ENCODE measurements at places on chromosomes 2 and 18.

GRCh38 chr2:129193961-129194360 is 785.5 kb upstream of the RAB6C start:
- DNase-seq: peak; percentile 29

DNA sequence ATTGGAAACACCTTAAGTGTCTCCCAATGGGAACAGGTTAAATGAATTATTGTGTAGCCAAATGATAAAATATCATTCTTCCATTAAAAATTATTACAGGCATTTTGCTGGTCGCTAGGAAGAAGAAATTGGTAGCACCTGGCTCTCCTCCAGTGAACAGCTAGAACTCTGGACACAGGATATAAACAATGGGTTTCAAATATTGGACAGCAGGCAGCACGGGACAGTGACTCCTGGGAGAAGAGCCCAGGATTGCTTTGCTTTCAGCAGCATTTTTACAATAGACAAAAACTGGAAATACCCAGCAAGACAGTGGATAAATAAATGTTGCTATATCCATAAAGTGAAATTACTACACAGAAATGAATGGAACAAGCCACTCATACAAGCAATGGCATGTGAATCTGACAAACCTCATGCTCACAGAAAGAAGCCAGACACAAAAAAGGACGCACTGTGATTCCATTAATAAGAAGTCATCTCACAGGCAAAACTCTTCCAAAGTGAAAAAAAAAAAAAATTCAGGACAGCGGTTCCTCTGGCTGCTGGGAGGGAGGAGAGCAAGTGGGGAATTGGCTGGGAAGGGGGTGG is 50.5 kb downstream of the LAMA1 start:
- DNase-seq: no peak

DNA sequence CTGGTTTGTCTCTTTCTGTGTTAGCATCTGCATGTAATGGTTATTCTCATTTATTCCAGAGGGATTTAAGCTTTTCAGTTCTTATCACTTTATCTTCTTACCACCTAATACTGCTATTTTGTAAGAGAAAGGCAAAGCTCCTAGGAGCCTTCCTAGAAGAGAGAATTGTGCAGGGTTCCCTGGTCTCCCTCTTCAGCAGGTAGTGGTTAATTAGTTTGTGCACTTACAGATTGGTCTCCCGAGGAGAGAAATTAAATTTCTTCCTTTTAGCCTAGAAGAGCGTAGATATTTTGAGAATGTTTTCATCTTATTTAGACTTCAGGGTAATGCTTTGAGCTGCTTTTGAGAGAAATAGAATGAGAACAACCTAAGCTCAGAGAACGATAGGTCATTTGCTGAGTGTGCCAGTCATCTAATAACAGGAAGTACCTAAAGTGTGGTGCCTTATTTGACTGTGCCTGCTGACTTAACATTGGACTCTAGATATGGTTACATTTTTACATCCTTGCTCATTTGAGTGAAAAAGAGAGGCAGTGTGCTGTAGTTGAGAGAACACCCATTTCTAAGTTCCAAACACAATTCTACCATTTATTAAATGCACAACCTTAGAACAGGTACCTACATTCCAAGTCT is 651.4 kb downstream of the STK39 start:
- no peak for DNase-seq

- no peak for DNase-seq
These were observed 180.3 kb downstream of the ANKRD44 start for GRCh38 chr2:197130318-197130717.

GRCh38 chr18:48680339-48681250 is 141.8 kb downstream of the CTIF start:
- no peak for DNase-seq

- no peak for DNase-seq
These were observed 18.8 kb downstream of the CCDC85A start for GRCh38 chr2:56202381-56203121.

- no peak for DNase-seq
These were observed 62.6 kb downstream of the ARHGEF4 start for GRCh38 chr2:130899306-130899705.

DNA sequence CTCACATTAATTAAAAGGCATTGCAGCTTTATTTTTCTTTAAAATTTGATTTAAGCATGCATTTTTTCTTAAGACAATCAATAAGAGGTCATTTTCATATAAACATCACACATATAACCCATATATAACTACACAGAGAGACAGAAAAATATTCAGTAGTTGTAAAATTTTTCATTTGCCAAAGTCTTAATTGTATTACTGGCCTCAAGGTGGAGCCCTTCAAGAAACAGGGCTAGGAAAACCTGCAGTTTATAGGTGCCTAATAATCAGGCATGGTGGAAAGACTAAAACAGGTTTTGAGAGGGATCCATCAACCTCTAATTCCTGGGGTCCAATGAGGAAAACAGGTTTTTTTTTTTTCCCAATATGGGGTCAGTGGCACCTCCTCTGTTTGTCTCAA is 71.3 kb upstream of the ZNF804A start:
- no peak for DNase-seq

DNA sequence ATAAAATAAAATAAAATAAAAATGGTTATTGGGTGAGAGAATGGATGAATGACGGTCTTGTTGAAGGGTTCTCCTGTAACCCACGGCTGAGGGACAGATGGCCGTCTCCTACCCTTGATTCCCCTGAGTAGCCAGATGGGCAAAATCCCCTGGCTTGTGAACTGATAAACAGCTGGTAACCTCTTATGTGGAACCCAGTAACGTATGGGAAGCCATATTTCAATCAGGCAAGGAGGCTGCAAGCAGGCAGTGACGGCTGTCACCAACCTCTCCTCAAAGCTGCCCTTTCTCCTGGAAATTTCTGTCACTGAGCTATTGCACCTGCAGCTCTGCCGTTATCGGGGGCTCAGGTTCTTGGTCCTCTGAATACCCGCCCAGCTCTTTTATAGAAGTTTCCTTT is 165.3 kb upstream of the SMAD2 start:
- no peak for DNase-seq

DNA sequence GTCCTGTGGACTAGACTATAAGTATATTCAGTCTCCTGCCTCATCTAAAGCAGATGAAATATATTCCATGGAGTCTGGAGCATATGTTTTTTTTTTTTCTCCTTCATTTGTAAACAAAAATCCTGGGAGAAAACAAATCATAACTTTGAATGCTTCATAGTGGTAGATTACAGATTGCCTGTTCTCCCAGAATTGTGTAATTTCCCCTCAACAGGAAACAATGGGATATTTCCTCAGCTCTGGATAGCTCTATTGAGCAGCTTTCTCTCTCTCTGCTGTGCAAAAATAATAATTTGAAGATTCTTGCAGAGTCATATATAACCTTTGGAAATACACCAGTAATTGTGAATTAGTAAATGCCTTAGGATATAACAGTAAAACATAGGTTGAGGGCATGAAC is 1406.6 kb upstream of the ACVR2A start:
- DNase-seq: no peak

DNA sequence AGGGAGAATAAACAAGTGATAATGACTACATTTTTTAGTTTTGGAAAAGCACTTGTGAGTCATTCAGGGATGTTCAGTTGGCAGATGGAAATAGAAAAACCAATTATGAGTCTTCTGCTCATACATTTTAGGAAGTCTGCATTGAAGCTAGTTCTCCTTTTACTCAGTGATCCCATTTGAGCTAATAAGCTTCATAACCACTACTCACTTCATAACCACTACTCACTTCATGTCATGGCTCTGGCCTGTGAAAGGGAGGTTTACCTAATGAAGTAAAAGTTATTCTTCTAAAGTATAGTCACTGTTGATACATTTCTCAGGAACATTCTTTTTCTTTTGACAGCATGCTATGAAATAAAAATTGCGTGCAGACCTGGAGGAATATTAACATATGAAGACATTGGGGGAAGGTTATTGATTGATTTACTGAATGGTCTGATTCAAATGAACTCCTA is 948.7 kb downstream of the TSN start:
- no peak for DNase-seq

DNA sequence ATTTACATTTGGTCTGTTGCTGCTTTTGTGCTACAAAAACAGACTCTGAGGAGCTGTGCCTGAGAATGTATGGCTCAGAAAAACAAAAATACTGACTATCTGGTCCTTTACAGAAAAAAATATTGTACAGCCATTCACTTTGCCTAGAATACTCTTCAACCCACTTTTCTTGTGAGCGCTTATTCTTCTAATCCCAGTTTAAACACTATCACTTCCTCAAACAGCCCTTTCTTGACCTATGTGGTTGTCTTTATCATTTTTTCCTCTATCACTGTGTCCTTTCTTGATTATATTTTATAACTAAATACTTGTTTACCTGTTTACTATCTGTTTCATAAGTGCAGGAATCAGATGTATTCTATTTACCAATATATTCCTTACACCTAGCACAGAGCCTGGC is 33.5 kb downstream of the CUL3 start:
- DNase-seq: no peak

DNA sequence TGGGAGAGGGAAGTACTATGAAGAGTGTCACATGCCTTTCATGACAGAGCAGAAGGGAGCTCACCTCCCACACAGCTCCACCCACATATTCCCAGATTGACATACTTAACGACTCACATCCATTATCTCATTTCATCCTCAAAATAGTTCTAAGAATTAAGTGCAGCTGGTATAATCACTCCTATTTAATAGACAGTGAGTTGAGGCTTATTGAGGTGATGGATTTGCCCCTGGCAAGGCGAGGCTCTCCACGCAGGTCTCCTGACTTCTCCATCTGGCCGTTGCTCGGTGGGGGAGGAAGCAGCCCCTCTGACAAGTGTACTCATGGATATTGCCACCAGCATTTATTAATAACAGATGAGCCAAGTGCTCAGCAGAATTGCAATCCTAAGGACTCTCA is 81.4 kb downstream of the TGOLN2 start:
- DNase-seq: no peak

DNA sequence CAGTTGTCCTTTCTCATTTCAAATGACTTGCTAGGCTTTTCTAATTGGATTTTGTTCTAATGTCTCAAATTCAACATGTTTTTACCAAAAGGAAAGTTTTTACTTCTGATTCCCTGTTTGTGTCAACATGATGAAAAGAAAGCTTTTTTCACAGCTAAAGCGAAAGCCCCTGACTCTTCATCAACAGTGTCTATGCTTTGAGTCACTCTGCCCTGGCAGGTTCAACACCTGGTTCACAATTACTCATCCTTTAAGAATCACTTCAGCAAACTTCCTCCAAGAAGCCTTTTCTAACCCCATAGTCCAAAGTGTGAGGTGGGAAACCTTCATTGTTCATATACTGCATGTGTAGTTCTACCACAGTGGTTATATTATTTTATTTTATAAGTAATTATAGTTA is 7.6 kb upstream of the DSG2 start:
- DNase-seq: no peak

GRCh38 chr2:71603851-71604725 is 150.7 kb downstream of the DYSF start:
- peak; percentile 33 for DNase-seq

DNA sequence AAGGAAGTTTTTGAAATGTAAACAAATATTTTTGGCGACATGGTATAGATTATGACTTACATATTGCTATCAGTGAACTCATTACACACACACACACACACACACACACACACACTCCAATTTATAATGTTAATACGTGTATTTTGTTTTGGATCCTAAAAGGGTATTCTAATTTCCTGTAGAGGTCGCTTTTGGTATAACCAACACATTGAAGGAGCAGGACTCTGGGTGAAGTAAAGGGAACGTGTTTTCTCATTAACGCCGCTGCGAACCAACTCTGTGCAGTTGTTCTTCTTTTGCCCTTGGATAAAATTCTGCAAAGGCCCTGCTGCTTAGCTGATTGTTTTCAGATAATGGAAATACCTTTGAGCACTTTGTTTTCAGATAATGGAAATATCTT is 190.4 kb downstream of the PMAIP1 start:
- DNase-seq: peak; percentile 17

DNA sequence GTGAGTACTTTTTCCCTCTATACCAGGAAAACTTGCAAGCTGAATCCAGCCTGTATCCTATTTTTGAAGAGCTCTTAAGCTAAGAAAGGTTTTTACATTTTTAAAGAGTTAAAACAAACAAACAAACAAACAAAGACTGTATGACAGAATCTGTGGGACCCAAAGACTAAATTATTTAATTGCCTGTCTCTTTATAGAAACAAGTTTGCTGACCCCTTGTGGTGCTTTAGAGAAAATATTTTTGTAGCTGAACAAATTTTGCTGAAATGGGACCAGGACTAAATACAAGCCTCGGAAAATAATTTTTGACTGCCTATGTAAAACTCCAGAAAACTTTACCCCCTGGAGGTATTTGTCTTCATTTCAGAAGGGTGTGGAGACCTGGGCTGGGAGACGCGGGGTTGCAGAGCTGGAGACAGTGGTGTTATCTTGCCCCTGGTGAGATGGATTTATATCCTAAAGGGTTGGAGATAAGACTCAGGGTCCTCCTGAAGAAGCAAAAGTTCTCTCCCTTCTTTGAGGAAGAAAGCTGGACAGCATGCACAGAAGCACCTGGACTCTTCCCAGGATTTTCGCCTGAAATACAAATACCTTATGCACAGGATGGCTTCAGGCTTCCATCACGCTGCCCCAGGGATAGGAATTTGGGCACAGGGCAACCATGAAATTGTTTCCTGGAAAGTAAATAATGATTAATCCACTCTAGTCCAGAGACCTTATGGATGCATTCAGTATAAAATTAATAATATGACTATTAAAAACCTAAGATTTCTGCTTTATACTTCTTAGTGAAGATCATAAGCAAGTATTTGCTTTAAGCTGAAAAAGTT is 54.3 kb downstream of the TMX3 start:
- no peak for DNase-seq

GRCh38 chr2:148642891-148643416 is 1.6 kb upstream of the EPC2 start:
- DNase-seq: no peak

DNA sequence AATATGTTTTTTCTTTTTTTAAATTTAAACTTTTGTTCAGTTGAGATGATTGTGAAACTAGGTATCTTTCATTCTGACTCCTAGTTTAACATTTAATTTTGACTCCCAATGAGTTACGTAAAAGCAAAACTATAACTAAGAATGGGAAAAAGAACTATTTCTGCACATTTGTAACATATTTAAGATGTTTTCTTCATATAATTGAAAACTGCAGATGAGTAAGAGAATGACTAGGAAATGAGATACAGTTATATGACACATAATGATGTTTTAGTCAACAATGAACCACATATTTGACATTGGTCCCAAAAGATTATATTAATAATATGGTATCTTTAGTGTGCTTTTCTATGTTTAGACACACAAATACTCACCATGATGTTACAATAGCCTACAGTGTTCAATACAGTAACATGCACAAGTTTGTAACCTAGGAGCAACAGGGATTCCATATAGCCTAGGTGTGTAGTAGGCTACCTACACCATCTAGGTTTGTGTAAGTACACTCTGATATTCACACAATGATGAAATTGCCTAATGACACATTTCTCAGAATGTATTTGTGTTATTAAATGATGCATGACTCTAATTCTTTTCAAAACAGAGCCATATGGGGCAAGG is 12.6 kb downstream of the ERMN start:
- no peak for DNase-seq

Data from H7 (cell line).